ENCODE measurements at places on chromosomes 5 and 9. TPM values are rescaled to one million over a fixed set of nuclear protein-coding genes. Genes with fewer than 3 reads are reported as not detected.

CATSPER3 gene
- 0.90 TPM for total RNA-seq

MYOT gene
- total RNA-seq = not detected

NMRK1 gene
- 0.70 TPM for total RNA-seq

LCN2 gene
- not detected for total RNA-seq

RASEF gene
- 0.09 TPM for total RNA-seq
